Fibroblast of villous mesenchyme (primary cell): ENCODE measurements at places on chromosomes 16 and 17.

- DNase-seq = no peak
Observed at GRCh38 chr16:58152246-58152868, 23.2 kb upstream of the CFAP20 start.

DNA sequence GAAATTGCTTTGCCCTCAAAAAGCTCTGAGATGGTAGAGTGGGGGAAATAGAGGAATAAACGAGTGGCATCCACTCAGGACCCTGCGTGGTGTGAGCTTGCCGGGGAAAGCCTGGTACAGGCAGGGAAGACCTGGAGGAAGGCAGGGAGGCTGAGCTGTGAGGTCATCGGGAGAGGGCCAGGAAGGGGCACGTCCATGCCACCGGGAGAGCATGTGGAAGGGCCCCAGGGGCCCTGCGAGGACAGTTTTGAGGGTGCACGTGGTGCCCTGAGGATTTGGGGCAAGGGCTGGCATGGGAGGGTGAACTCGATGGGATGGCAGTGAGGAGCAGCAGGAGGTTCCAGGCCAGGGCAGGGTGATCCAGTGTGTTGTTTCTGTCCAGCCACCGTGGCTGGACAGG lies 56.3 kb upstream of the CBFA2T3 start:
- no peak for DNase-seq

GRCh38 chr16:15635926-15636325 lies 7.0 kb downstream of the MARF1 start:
- DNase-seq = no peak

GRCh38 chr17:35773679-35774425 lies 13.2 kb downstream of the C17orf50 start:
- DNase-seq = no peak

- no peak for DNase-seq
Observed at GRCh38 chr17:82486231-82487094, 27.9 kb downstream of the NARF start.

DNA sequence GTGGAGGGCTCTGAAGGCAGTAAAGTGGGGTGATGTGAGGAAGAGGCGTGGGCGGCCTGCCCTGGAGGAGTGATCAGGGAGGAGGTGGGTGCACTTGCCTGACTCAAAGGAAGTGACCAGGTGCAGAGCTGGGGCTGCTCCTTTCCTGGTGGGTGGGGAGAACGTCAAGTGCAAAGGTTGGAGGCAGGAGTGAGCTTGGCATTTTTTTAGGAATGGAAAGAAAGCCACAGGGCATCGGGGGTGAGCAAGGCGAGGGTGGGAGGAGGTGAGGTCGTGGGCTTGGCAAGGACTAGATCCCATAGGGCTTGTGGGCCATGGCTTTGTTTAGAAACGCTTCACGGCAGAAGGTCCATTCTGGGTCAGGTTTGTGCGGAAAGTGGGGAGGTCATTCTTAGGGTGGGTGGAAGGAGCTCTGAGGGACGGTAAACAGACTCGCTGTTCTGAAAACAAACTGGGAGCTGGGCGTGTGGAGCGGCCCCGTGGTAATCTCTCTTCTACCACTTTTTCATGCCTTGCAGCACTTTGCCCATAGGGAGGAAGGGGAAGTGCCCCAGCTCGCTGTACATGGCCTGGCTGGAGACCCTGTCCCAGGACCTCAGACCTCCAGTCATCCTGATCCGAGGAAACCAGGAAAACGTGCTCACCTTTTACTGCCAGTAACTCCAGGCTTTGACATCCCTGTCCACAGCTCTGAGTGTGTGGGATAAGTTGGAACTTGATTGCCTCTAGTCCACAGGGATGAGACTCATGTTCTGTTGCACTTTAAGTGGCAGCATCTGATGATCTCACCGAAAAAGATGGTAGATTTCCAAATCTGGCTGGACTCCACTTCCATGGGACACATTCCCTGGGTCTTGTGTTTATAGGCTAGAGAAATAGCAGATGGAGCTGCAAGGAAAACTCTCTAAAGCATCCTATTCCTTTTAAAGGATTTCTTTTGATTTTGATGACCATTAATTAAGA lies 18.9 kb upstream of the HERPUD1 start:
- peak; percentile 89 for DNase-seq

DNA sequence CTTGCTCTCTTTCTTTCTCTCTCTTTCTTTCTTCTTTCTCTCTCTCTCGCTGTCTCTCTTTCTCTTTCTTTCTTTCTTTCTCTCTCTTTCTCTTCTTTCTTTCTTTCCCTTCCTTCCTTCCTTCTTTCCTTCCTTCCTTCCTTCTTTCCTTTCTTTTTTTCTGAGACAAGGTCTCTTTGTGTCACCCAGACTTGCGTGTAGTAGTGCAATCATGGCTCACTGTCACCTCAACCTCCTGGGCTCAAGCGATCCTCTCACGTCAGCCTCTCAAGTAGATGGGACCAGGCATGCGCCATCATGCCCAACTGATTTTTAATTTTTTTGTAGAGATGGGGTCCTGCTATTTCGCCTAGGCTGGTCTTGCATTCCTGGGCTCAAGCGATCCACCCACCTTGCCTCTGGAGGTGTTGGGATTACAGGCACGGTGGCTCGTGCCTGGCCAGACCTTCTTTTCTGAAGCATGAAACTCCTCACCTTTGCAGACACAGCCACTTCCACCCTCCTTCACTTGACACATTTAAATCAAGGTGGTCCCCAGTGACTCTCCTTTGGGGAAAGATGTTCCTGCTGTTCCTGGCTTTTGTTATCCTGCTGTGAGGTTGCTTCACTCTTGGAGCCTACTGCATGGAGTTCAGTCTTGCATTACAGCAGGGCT lies 26.8 kb upstream of the NKD1 start:
- DNase-seq = no peak

- DNase-seq = no peak
Observed at GRCh38 chr16:76294396-76295214, 17.4 kb downstream of the CNTNAP4 start.

DNA sequence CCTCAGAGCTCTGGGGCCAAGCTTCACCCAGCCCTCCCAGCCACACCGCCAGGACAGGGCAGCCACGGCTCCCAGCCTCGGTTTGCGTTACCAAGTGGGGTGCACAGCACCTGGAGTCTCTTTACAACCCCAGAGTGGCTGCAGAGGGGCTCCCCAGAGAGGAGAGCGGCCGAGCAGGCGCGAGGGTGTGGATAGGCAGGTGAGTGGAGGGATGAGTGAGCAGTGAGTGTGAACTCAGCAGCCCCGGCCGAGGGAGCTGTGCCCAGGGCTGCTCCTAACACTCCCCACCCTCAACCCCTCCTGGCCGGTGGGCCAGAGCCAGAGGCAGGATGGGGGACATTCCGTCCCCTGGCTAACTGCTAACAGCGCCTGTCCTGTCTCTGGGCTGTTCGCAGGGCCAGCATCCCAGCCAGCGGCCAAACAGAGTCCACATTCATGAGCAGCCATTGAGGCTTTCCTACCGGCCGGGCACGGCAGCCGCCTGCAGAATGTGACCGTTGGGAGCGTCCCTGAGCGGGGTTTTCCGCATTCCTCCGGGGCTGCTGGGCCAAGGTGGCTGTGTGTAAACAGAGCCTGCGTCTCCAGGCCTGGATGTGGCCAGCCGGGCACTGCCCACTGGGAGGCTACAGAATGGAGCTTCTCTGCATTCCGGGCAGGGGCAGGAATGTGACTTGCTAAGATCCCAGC lies 5.3 kb downstream of the ZNF469 start:
- no peak for DNase-seq

- DNase-seq = no peak
Observed at GRCh38 chr17:1156864-1157263, 22.9 kb downstream of the ABR start.

DNA sequence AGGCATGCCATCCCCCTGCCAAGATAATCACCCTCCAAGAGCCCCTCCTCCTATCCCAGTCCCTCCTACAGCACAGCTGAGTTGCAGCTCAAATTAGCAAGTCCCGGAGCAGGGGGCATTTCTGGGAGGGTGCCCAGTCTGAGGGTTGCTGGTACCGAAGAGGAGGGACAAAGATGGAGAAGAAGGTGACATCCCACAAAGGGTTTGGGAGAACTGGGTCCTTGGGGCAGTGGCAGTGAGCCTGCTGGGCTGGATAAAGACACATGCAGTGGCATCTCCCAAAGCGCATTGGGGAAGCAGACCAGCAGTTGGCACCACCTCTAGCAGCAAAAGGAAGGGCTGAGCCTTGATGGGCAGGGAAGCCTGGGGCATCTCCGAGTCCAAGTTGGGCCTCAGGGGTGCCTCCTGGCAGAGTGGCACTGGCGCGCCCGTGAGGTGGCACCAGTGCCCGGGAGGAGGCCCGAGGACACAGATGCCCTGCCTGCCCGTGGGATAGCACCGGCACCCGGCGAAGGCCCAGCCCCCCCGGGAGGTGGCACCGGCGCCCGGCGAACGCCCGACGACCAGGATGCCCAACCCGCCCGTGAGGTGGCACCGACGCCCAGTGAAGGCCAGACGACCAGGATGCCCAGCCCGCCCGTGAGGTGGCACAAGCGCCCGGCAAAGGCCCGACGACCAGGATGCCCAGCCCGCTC lies 622 bp downstream of the TOM1L2 start:
- peak; percentile 17 for DNase-seq

DNA sequence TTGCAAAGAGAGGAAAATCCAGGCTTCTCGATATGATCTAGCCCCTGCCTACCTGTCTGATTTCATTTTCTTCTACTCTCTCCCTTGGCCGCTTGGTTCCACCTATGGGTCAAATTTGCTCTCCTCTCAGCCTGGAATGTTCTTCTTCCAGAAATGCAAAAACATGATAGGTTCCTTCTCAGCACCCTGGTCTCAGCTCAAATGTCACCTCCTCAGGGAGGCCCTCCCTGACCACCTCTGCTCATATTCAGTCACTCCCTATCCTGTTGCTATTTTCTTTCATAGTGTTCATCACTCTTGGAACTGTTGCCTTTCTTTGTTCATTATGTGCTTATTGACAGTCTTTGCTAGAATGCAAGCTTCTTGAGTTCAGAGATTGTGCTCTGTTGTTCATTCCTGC lies 208.6 kb downstream of the KATNIP start:
- no peak for DNase-seq

GRCh38 chr17:64354396-64354795 lies 36.3 kb downstream of the PECAM1 start:
- no peak for DNase-seq

DNA sequence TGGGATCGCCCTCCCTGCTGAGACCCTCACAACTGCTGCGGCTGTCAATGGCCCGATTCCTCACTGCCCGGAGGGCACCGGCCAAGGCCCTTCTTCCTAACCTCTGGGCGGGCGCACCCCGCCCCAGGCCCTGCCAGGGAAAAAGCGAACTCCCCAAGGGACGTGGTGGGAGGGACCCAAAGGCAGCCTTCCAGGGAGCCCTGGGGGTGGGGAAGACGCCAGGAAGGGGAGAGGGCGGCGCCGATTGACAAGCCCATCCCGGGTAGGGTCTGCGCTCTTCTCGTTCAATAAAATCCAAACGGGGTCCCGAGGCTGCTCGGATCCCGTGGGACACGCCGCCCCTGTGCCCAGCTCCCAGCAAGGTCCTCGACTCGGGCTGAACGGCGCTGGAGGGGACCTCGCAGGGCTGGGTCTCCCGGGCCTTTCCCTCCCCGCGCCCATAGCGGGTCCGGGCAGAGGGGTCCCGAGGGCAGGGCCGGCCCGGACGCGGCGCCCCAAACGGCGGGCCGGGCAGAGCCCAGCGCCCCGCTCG lies 416 bp downstream of the KIFC3 start:
- peak; percentile 54 for DNase-seq

- peak; percentile 82 for DNase-seq
Observed at GRCh38 chr17:67390646-67391361, 13.7 kb downstream of the PITPNC1 start.

GRCh38 chr17:80636361-80637018 lies 91.9 kb downstream of the RPTOR start:
- no peak for DNase-seq

- DNase-seq = peak; percentile 79
Observed at GRCh38 chr17:29257756-29258155, 11.1 kb downstream of the CRYBA1 start.

DNA sequence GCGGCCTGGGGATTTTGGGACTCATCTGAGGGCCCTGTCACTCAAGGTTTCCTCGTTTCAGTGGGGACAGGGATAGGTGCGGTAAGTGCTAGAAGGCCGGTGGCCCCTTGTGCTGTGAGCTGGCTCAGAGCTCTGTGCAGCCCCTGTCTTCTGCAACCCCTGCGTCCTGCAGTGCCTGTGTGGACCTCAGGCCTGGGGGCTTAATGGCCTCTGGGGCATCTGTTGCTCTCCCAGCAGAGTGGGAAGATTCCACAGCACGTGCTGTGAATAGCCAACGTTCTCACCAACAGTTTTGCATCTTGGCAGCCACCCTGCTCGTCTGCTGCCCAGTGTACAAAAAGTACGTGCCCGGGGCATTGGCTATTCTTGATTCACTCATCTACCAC lies 4.9 kb downstream of the FOXC2 start:
- no peak for DNase-seq

DNA sequence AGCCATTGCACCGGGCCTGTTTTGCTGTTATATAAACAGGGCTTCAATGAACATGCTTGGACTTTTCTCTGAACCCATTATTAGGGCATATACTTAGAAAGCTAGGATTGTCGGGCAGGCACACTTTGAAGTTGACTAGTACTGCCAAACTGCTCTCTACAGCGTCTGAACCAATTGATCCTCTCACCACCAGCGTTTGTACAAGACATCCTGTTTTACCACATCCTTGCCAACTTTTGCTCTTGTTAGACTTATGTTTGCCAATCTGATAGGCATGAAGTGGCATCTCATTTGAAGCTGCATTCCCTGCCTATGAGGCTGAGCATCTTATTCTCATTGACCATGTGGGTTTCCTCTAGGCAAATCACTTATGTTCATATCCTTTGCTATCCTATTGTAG lies 7.4 kb upstream of the PPP1R9B start:
- no peak for DNase-seq

DNA sequence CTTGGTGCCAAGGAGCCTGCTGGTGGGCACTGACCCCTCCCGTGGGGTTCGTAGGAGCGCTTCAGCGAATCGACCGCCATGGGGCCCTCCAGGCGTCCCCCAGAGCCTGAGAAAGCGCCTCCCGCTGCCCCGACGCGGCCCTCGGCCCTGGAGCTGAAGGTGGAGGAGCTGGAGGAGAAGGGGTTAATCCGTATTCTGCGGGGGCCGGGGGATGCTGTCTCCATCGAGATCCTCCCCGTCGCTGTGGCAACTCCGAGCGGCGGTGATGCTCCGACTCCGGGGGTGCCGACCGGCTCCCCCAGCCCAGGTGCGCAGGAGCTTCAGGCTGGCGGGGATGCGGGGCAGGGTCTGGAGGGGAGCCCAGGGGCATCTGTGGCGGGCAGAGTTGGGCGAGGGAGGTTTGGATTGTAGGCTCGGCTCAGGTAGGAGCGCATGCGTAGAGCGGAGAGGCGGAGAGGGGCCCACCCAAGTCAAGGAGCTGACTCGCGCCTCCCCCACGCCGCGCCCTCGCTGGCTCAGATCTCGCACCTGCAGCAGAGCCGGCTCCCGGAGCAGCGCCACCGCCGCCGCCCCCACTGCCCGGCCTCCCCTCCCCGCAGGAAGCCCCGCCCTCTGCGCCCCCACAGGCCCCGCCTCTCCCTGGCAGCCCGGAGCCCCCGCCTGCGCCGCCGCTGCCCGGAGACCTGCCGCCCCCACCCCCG lies 19.8 kb downstream of the FMNL1 start:
- DNase-seq = no peak
